ENCODE measurements at places on chromosomes 1 and 21.

DNA sequence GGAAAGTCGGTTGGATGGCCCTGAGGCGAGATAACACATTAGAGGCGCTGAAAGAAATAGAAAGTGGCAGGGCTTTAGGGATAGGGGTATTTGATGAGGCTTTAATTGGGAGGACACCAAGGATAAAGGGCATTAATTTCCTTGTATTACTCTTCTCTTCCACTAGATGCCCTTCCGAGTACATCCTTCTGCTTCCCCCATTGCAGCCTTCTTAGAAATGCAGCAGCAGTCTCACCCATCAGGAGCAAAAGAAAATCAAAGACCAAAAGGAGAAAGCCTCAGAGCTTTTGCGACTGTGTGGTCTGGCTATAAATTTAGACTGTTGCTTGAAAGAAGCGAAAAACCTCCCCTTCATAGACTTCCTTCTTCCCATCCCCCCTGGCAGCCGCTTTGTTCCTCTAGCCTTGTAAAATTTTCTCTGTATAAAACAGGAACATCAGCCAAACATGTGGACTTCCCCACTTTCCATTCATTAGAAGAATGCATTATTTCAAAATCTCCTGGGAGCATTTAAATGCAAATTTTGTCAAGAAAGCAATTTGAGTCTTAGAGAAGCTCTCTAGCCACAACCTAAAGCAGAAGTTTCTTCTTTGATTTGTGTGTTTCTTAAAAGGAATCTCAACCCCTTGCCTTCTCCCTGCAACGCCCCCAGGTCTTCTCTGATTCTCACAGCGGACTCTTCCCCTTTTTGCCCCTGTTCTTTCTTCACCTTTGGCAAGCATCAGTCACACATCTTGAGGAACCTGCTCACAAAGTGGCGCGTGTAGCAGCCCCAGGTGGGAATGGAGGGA is 76.6 kb downstream of the NDUFS5 start:
- DNase-seq = peak; percentile 69

GRCh38 chr1:119859647-119860046 is 36.7 kb downstream of the ADAM30 start:
- DNase-seq = no peak

DNA sequence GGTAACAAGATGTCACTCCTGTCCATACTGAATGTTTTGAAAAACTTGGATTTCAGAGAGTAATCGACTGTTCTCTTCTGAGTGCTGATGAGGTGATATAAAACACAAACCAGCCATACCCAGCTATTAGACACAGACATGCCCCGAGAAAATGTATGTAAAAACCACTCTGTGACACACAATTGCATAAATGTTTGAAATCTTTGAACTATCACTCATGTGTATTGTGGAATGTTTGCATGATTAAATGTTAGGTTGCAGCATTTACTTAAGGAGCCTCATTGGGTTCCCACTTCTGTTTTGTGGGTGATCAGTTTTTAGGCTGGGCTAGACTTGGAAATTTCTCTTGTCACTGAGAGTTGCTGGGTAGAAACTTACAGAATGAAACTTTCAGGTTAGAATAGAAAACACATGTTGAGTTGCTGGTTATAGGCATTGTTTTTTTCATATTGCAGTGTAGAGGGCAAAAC is 270.4 kb upstream of the B3GALT2 start:
- DNase-seq = no peak

GRCh38 chr1:5651964-5652821 is 340.0 kb downstream of the NPHP4 start:
- DNase-seq = no peak

DNA sequence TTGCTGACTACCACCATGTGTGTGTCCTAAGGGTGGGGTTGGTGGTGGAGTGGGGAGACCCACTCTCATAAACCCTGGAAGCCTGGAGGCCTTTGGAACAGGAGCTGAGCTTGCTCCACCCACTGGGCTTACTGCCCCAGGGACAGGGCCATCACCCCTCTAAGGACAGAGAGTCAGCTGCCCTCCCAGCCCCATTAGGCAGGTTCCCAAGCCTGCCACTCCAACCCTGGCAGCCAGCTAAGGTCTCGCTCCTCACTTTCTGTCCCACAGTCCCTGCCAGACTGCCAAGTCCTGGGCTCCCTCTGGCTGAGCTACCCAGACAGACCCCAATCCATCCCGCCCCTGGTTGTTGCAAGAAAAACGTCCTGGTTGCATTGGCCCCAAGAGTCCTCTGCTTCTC is 3.8 kb downstream of the NT5C1A start:
- no peak for DNase-seq

- no peak for DNase-seq
These were observed 74.9 kb upstream of the CDC42BPA start for GRCh38 chr1:227392984-227393764.

- DNase-seq = no peak
These were observed 11.8 kb downstream of the CHIT1 start for GRCh38 chr1:203217668-203218067.

DNA sequence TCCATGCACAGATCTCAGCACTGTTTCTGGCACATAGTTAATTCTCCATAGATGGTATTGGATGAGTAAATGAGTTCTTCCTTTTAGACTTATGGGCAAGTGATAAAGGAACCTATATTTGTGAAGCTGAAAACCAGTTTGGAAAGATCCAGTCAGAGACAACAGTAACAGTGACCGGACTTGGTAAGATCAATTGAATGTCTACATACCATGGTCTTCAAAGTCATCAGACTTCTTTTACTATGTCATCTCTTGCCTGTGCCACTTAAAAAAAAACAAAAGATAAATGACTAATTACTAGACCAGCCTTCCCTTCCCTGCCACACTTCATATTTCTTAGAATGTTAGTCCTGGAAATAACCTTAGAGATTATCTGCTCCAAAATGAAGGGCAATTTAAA is 246.7 kb downstream of the HMCN1 start:
- DNase-seq = no peak

All from HuH-7.5 (cell line).